GM13976 (cell line): ENCODE measurements at places on chromosomes 1 and 21.

GRCh38 chr1:61151565-61151964 is 69.2 kb downstream of the NFIA start:
- DNase-seq: no peak

DNA sequence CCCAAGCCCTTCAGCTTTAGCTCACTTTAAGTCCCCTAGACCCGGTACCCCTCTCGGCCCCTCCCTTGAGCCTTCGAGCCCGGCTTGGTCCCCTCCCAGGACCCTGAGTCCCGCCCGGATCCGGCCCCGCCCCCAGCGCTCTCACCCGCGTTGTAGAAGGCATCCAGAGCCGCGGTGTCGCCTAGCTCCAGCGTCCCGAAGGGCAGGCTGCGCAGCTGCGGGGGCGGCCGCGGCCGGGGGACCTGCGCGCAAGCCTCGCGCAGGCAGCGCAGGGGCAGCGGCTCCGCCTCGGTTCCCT is 699 bp downstream of the MAP3K6 start:
- DNase-seq: peak; percentile 77

GRCh38 chr1:65425697-65426096 is 5.2 kb downstream of the LEPR start:
- DNase-seq: no peak

GRCh38 chr1:109509176-109510134 is at the start of gene AMIGO1:
AMIGO1 (minus strand) TSS chr1:109509727; CDS start chr1:109508912, 815 bp downstream.
- DNase-seq: peak; percentile 85

DNA sequence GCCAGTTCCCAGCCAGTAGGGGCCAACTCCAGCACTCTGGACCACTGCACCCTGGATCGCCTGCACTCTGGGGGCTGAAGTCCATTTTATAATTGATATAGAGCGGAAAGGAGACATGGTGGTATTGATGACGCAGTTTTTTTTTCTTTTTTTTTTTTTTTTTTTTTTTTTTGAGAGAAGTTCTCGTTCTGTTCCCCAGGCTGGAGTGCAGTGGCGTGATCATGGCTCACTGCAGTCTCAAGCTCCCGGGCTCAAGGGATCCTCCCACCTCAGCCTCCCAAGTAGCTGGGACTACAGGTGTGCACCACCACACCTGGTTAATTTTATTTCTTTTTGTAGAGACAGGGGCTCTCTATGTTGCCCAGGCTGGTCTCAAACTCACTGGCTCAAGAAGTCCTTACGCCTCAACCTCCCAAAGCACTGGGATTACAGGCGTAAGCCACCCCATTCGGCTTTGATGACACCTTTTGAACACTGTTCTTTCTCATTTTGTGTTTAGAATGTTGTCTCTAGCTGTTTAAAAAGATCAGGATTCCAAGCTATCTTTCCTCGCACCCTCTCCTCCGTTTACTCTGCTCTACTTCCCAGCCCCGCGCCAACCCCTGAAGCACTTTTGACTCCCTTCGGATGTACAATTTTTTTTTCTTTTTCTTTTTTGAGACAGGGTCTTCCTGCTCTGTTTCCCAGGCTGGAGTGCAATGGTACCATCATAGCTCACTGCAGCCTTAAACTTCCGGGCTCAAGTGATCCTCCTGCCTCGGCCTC is 960 bp downstream of the MX2 start:
- DNase-seq: no peak

GRCh38 chr1:65065524-65066418 is 82.2 kb upstream of the AK4 start:
- no peak for DNase-seq

DNA sequence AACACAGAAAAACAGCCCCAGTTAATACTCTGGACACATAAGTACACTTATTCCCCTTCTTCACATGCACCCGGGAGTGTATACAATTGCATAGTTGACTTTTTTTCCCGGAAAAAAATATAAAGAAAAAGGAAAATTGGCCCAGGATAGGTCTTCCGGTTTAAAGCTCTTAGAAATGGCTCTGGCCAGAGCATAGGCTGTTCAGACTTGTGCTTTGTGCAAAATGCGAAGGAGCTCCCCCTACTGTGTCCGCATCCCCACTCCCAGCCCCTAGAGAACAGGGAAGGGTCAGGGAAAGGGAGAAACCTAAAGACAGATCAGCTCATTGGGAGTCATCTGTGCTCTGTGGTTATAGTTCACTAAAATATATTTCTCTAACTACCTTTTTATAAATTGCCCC is 5.5 kb upstream of the MTMR11 start:
- DNase-seq: no peak

DNA sequence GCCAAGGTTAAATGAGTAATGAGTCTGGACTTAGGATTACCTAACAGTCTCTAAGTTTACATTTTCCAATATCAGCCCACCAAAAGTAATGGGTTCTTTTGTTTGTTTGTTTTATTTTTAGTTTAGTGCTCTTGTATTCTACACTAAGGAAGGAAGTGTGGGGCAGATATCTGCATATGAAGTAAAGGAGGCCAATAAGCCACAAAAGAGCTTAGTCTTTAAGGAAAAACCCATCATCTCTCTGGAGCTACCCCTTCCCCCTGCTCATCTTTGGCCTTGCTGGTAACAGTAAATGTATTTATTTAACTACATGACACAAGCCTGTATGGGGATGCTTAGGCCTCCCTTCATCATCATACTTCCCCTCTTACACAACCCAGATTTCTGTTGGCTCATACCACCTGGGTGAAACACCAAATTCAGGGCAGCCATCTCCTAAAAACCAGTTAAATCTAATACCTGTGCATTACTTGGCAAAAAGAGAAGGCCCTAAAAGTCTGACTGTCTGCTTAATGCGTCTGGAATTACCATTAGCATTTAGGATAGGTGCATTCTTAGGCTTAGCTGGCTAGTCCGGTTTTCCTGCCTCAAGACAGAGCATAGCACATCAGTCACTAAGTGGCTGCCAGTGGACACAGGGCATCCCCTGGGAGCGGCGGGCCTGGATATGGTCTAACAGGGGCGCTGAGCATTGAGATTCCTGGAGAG is 96.8 kb upstream of the ADGRL2 start:
- DNase-seq: no peak

DNA sequence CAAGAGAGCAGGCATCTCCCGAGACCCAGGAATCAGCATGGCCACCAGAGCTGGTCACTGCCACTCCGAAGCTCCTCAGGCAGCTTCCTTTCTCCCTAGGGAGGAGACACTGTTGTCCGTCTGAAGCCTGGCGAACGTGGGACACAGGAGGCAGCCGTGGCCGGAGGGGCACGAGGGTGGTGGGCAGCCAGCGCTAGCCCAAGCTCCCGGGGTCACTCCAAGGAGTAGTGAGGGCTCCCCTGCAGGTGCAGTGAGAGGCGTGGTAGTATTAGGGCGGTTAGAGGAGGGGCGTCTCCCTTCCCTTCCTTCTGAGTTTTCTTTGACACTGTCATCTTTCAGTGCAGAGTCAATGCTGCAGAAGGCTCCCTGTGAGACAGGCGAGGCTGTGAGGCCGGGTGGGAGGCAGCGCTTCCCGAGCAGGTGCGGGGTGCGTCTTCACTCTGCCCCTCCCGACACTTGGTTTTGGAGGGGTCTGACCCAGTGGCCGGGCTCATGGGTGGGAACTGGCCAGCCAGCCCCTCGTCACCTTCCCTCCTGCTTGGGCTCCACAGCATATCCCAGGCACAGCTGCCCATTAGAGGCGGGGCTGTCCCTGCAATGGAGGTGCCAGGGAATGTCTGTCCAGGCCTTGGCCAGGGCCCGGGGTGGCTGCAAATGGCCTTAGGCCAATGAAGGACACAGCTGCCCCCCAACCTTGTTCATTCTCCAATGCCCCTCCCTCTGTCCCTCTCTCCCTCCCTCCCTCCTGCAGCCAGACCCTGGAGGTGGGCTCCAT is 171.6 kb upstream of the ARHGEF16 start:
- no peak for DNase-seq

- DNase-seq: no peak
Observed at GRCh38 chr1:2493218-2493617, 17.1 kb downstream of the PLCH2 start.

DNA sequence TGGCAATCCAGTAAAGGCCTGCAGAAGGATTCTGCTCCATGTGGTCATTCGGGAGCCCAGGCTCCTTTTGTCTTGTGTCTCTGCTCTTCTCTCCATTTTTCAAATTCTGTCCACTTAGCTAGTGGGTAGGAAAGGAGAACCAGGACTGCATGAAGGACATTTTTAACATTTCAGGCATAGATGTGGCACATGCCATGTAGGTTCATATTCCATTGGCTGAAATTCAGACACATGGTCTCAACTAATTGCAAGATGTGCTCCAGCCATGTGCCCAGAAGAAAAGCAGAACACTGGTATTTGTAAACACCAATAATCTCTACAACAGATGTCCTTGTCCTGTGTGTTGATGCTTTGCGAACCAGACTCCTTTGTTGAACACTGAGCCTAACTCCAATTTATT is 85.2 kb upstream of the WLS start:
- no peak for DNase-seq

DNA sequence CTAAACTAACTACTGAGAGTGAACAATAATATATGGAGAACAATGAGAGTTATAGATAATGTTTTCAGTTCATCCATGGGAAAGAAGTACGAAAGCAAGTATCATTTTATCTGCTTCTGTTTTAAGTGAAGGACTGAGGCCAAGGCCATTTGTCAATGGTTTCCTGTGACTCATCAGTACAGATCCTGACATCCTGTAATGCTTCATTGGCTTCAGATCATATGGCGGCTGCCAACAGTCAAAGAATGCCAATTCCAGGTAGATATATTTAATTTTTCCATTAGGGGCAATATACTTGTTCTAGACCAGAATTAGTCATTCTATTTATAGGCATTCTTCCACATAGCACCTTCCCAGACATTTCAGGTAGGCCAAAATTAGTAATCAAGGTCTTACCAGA is 97.3 kb downstream of the USH2A start:
- DNase-seq: no peak

GRCh38 chr21:32611471-32611997 is 643 bp downstream of the CFAP298 start:
- DNase-seq: peak; percentile 75

- no peak for DNase-seq
Observed at GRCh38 chr1:59202455-59202854, 94.4 kb upstream of the FGGY start.

GRCh38 chr1:161080441-161081405 is 8.6 kb downstream of the NECTIN4 start:
- no peak for DNase-seq

- no peak for DNase-seq
Observed at GRCh38 chr1:165444897-165445370, at the start of gene RXRG. RXRG (minus strand) TSS chr1:165445126; CDS start chr1:165444893, 233 bp downstream.

- peak; percentile 88 for DNase-seq
Observed at GRCh38 chr1:225467193-225468020, 39.6 kb upstream of the LBR start.

- DNase-seq: peak; percentile 26
Observed at GRCh38 chr21:29208682-29209059, 78.2 kb downstream of the MAP3K7CL start.

- no peak for DNase-seq
Observed at GRCh38 chr1:168918860-168919741, 187.4 kb upstream of the ATP1B1 start.

DNA sequence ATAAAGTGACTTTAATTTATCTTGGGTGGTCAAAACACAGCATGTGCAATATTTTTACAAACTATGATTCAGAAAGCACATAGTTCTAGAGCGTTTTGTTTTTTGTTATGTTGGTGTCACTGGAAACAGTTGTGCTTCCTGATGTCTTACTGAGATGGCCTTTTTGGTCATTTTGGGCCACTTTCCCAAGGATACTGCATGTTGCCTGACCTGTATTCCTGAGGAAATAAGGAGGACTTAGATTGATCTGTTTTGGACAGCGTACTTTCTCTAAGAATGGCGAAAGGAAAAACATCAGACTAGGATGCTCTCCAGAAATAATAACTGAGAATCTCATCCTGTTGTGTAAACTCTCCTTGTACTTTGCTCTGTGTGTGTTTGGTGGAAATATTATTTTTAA is 451.2 kb downstream of the USP25 start:
- no peak for DNase-seq

DNA sequence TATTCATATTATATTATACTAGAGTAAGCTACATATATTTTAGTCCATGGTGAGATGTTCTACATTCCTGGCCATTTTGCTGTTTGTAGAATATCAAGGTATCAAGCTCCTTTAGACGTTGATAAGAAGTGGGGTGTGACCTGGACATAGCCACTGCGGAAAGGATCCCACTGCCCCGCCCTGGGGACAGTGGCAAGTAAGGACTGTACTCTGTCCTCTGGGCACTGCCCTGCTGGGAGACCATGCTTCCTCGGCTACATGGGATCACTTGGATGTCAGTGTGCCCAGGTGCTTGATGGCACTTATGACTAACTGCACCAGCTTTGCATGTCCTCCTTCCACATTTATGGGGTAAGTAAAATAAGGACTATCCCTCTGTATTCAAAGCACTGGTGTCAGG is 46.3 kb upstream of the NTPCR start:
- DNase-seq: no peak

- no peak for DNase-seq
Observed at GRCh38 chr1:184953600-184954219, 20.6 kb downstream of the NIBAN1 start.

GRCh38 chr1:45400049-45400448 is 59.8 kb upstream of the MUTYH start:
- no peak for DNase-seq

DNA sequence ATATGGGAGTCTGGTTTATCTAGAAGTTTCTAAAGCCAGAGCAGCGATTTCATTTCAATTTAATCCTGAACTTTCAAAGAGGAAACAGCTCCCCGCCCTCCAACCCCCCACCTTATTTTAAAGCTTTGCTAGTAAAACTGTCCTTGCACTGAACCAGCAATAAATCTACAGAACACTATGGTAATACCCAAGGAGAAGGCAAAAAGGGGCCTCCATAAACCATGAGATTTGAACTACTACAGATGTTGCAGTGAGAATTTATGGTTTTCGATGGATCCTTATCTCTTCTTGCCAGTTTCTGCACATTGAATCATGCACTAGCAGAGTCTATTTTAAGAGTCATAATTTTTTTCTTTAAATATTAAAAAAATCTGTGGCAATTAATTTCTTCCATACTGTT is 64.8 kb upstream of the BEND5 start:
- no peak for DNase-seq

GRCh38 chr21:44702973-44703730 is 6.2 kb downstream of the KRTAP10-12 start:
- DNase-seq: no peak

GRCh38 chr1:67575861-67576260 is 109.1 kb upstream of the GADD45A start:
- DNase-seq: no peak

DNA sequence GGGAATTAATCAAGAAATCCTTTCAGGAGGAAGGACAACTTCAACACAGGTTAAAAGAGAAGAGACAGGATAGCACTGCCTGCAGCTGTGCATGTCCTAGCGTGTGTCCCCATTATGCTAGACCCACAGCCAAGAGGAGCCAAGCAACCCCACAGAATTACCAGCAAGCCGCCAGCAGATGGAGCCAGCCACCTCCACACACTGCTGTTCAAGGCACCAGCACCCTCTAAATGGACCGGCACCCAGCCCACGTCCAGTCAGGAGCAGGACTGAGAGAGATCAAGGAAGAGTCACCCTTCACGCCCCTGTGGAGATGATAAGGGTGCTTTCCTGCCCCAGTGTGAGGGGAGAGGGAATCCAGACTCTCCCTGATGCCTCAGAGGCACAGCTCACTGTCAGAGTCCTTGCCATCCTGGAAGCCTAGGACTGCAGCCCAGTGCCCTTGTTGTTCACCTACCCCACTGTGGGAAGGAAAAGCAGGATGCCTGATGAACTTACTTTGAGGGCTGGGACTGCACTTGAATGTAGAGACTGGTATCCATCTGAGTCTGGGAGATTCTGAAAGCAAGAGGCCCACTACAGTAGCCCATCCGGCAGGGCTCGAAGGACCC is 37.1 kb upstream of the CTTNBP2NL start:
- DNase-seq: peak; percentile 57
